ENCODE measurements at places on chromosomes 7 and 10.
A peak's percentile ranks its signal among the peaks of the same experiment; 100 is the strongest.

DNA sequence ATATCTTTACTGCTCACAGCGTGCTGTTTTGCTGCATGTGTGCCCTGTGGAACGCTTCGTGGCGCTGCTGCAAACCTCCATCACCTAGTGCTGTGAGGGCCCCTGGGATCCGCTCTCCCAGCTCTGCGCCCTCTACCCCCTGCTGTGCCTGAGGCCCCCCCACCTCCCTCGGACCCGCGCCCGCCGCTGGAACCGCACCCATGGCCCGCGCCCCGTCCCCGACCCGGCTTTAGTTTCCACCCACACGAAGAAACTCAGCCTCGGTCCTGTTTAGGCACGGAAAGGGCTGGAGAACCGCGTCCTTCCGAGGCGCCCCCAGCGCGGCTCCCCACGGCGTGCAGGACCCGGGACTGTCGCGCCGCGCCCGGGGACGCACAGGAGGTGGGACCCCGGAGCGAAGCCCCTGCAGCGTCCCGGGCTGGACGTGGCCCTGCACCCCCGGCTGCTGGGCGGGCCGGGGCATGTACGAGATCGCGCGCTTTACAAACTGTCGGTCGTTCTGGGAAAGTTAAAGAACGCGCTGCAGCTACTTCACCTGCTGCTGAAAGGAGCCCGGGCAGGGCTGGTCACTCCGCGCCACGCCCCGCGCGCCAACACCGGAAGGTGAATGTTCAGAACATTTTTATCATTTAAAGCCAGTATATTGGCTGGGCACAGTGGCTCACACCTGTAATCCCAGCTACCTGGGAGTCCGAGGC is 54.3 kb downstream of the BMS1 start:
- peak; percentile 3 for DNase-seq

GRCh38 chr10:124517931-124518330 is 56.3 kb downstream of the LHPP start:
- no peak for DNase-seq

GRCh38 chr10:60913071-60913470 is 30.9 kb downstream of the RHOBTB1 start:
- DNase-seq, result no peak

DNA sequence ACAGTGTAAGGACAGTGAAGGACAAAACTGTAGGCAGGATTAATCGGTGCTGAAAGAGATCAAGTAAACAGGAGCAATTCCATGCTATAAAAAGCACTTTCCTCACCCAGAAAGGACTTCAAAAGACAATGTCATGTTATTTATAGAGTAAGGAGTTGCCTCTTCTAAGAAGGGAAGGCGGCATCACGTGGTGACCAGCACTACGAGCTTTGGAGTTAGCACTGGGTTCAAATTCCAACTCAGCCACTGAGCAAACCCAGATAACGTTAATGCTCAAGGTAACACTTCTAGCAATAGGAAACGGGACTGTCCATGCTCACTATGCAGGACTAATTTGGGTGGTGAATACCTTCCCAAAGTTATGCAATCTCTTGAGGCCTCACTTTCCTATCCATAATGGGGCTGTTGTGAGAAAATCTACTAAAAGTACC is 715 bp upstream of the PANK1 start:
- no peak for DNase-seq

- DNase-seq, result no peak
Measured at GRCh38 chr10:6738112-6738768, 158.2 kb upstream of the PRKCQ start.

Data from GM04504 (cell line).